Stimulated activated CD4-positive, alpha-beta T cell treated with anti-CD3 and anti-CD28 coated beads, Interleukin-2, amount 100 ng/mL, for 24 hours (primary cell): ENCODE measurements at places on chromosomes 4 and X.
A peak's percentile ranks its signal among the peaks of the same experiment; 100 is the strongest.

DNA sequence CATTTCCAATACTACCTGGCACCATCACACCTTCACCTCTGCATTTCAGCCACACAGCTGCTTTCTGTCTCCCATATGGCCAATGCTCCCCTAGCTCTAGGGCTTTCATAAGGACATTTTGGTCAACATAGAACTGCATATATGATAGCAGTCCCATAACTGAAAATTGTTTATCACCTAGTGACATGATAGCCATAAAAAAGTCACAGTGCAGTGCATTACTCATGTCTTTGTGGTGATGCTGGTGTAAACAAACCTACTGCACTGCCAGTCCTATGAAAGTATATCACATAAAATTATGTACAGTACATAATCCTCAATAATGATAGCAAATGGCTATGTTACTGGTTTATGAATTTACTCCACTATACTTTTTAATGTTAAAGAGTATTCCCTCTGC lies 221.0 kb downstream of the NAF1 start:
- DNase-seq = no peak

DNA sequence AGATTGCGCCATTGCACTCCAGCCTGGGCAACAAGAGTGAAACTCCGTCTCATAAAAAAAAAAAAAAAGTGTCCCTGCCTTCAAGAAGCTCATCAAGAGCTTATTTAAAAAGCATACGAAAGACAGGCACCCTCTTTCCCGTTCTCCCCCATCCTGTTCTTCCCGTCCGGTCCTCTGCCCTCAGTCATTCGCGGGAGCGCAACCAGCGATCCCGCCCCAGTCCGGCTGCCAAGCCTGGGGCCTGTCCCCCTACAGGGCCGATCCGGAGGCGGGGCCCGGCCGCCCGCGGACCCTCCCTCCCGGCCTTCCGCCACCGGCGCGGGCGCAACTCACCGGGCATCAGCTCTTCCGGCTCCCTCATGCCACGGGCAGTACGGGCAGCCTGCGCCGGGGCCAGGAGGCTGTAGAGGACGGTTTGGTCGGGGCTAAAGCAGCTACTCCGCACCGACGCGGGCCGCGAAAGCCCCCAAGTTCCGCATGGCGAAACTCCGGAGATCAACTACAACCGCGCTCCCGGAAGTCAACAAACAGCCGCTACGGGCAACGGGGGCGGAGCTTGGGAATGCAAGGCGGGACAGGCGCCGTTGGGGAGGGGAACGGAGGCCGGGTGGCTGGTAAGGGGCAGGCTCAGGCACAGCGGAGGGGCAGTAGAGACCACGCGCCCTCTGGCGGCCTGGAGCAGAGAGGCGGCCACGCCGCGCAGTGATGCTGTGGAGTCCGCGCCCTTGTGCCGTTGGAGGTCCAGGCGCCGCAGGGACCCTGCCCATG lies at the start of gene RPGR:
Gene RPGR (minus strand): TSS at position 503 of the 768 bp plus-strand sequence. CDS start 142 bp downstream, at position 361.
- peak; percentile 90 for DNase-seq

- DNase-seq = no peak
Observed at GRCh38 chr4:85793233-85793585, 318.3 kb downstream of the ARHGAP24 start.

DNA sequence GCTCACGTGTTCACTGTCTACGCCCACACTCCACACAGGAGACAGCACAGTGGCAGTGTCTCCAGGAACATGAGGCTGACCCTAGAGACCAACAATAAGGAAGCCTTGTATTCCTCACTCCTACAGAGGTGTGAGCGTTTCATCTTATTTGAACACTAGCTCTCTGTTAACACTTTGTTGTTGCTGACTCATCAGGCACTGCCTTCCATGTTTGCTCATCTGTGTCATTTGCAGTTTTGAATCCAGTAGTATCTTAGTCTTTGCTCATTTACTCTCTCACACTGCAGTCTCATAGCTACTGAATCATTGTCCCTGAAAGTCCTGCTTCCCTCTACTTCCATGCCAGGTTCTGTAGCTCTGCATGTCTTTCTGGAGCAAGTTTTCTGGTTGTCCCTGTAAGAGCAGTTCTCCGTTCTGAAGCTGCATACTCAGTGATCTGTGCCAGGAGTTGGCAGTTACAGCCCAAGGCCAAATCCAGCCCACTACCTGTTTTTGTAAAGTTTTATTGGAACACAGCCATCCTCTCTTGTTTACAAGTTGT lies 80.3 kb upstream of the DCLK2 start:
- no peak for DNase-seq

- DNase-seq = no peak
Observed at GRCh38 chr4:188976644-188977115, 837.4 kb downstream of the TRIML1 start.
